ENCODE measurements at places on chromosomes 11 and 22.

DNA sequence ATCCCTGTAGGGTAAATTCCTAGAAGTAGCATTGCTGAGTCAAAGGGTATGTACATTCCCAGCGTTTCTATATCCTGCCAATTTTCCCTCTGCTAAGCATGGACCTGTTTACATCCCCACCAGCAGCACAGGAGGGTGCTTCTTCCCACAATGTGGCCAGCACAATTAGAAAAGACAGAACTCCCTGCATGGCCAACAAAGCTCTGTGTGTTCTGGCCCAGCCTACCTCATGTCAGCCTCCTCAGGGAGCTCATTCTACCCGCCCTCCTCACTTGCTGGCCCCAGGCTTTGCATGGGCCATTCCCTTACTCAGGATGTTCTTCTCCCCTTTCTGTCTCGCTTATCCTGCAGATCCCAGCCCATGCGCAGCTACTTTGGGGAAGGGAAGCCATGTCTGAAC, 186.1 kb downstream of the DSCAML1 start:
- DNase-seq: no peak

DNA sequence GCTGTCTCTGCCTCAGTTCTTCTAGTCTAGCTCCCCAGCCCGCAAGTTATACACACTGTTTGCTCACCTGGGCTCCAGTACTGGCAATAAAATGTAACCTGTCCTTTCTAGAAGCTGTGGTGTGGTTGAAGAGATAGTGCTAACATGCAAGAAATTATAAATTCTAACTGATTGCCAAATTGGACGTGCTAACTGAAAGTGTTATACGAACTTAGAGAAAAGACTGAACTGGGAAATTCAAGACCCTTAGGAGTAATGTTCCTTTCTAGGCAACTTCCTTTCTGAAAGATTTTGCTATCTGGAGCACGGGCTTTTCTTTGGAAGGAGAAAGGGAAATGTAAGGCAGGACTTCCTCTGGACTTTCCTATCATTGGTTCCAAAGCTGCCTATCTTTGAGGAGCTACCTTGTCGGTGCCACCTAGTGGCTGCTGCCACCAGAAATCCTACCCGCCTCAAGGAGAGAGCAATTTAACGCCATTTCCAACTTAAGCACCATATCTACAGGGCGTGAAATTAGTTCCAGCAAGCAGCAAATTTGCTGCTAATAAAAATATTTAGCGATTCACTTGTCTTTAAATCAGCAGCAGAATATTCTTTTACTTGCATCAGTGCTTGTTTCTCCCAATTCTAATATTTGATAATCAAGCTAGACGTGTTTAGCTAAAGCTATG, 12.7 kb upstream of the TMEM218 start:
- DNase-seq: peak; percentile 60

DNA sequence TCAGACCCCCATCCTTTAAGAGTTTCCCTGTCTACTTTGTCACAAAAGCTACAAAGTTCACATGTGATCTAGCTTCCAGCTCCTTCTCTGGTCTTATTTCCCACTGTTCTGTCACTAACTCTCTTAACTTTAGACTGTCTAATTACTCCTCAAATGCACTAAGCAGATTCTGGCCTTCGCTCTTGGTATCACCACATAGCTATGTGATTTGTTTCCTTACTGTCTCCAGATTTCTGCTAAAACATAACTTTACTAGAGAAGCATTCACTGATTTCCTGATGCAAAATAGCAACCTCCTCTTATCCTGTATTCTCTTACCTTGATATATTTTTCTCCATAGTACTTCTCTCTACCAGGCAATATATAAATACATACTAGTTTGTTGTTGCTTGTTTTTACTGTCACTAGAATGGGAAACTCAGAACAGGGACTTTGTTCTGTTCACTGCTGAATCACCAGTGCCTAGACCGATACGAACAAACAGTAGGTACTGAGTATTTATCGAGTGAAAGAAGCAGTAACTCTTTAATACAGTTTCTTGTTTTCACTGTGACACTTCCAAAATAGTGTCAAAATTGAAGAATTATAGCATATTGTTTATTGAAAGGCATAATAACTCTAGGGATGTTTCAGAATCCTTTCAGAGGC, 205.6 kb downstream of the DDX10 start:
- DNase-seq: peak; percentile 60

DNA sequence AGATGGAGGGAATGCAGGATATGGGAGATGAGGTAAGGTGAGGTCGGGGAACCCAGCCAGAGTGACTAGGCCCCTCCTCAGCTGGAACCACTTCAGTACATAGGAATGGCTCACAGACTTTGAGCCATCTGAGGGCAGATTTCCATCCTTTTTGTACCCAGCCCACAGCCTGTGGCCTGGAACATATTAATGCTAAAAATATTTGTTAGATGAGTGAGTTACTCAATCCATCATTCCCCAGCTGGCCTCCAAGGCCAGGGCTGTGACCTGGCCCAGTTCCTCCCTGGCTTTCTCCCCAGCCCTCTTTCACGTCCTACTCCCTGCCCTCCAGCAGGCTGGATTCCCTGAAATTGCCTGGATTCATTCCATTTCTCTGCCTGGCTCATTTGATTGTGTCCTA, 57.2 kb upstream of the PRDM11 start:
- DNase-seq: peak; percentile 99

GRCh38 chr22:42830161-42830560, 26.9 kb downstream of the ARFGAP3 start:
- DNase-seq: no peak

GRCh38 chr22:40237788-40238424, 60.2 kb downstream of the TNRC6B start:
- DNase-seq: no peak

- DNase-seq: no peak
These were observed 50.9 kb upstream of the NFRKB start for GRCh38 chr11:129946256-129946655.

All from fibroblast of lung (primary cell).